T-helper 2 cell treated with Interferon-gamma antibody and Interleukin-4, amounts not matched to agents 5 μg/mL and 100 μg/mL, for 36 hours (primary cell): ENCODE measurements at places on chromosomes 12 and 14.

- H3K36me3 ChIP-seq = no peaks in the 10 kb centered on the region
- no peak overlapping the region for H3K27ac ChIP-seq
- DNase-seq = no peak
- peaks cover 2% of the 10 kb centered on the region for H3K27me3 ChIP-seq
Measured at GRCh38 chr14:102957222-102957621, 34.8 kb downstream of the AMN start.

- no peak for DNase-seq
- no peak overlapping the region for H3K27ac ChIP-seq
- H3K4me3 ChIP-seq = no peak overlapping the region
Measured at GRCh38 chr12:9900930-9901329, 19.6 kb downstream of the KLRF2 start.

DNA sequence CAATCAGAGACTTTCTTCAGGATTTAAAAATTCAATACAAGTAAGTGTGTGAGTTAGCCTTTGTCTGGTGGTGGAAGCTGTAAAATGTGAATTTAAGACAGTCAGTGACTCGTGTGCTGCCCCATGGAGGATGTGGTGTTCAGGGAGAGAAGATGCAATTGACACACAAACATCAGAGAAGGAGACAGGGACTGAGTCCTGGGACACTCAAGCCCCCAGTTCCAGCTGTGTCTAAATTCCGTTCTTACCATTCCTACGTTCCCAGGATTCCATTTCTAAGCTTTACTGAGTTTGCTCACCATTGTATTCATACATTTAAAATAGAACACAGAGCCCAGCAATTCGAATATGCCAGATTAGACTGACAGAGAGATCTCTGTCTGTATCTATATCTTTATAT is 67.6 kb downstream of the C12orf56 start:
- H3K27me3 ChIP-seq = no peaks in the 10 kb centered on the region
- DNase-seq = no peak
- H3K36me3 ChIP-seq = no peaks in the 10 kb centered on the region
- no peak overlapping the region for H3K27ac ChIP-seq

- peaks cover 20% of the 10 kb centered on the region for H3K4me1 ChIP-seq
- peaks cover 29% of the 10 kb centered on the region for H3K36me3 ChIP-seq
- DNase-seq = no peak
- H3K4me3 ChIP-seq = no peak overlapping the region
- H3K27me3 ChIP-seq = no peaks in the 10 kb centered on the region
Measured at GRCh38 chr14:101973356-101973755, 9.0 kb downstream of the DYNC1H1 start.

DNA sequence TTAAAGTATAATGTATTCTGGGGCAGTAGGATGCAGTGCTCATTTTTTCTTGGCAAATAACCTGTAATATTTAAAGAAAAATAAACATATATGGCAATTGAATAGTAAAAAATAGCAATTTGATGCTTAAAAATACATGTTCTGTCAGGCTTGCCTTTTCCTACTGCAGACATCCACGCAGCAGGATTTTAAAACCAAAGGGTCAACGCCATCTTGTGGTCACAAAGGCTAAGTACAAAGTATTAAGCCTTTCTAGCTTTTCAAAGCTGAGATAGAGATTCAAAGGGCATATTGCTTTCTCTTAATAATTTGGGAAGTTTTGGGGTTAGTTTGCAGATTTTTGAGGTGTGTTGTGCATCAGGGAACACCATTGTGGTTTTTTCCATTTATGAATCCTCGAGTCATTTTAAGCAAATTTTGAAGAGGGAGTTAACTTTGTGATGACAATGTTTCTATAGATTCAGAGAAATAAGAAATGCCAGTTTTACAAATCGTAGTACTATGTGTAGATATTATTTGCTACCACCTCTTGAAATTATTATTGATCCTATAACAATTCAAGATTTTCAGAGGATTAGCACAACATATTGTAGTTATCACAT is 4.7 kb upstream of the CCER1 start:
- no peaks in the 10 kb centered on the region for H3K27me3 ChIP-seq
- H3K27ac ChIP-seq = no peak overlapping the region
- no peak overlapping the region for H3K4me3 ChIP-seq
- no peaks in the 10 kb centered on the region for H3K36me3 ChIP-seq
- H3K4me1 ChIP-seq = no peaks in the 10 kb centered on the region

GRCh38 chr12:60842181-60842580 is 1246.4 kb downstream of the SLC16A7 start:
- no peak for DNase-seq
- H3K4me1 ChIP-seq = no peaks in the 10 kb centered on the region
- H3K27ac ChIP-seq = no peak overlapping the region
- no peaks in the 10 kb centered on the region for H3K36me3 ChIP-seq
- H3K27me3 ChIP-seq = no peaks in the 10 kb centered on the region

DNA sequence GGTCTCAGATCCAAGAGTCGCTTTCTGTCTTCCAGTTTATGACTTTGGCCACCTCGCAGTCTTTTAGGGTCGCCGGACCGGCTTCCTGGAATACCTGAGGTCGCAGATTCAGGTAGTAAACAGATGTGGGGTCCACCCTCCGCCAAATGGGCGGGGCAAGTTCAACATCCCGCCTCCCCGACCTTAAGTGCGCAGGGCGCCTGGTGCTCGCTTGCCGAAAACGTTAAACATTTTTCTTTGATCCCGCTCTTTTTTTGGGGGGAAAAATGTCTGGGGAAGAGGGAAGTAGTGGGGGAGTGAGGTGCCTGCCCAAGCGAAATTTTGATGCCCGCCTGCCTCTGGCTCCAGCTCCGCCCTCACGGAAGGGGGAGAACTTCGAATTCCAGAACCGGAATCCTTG is 73.9 kb upstream of the TBX5 start:
- H3K27me3 ChIP-seq = peaks cover 53% of the 10 kb centered on the region
- no peaks in the 10 kb centered on the region for H3K4me1 ChIP-seq
- H3K36me3 ChIP-seq = no peaks in the 10 kb centered on the region
- no peak overlapping the region for H3K27ac ChIP-seq
- DNase-seq = no peak

GRCh38 chr12:94714378-94715114 is 64.2 kb upstream of the TMCC3 start:
- no peak overlapping the region for H3K4me3 ChIP-seq
- H3K4me1 ChIP-seq = no peaks in the 10 kb centered on the region
- H3K27ac ChIP-seq = no peak overlapping the region
- DNase-seq = no peak
- H3K27me3 ChIP-seq = peaks cover 5% of the 10 kb centered on the region
- no peaks in the 10 kb centered on the region for H3K36me3 ChIP-seq

DNA sequence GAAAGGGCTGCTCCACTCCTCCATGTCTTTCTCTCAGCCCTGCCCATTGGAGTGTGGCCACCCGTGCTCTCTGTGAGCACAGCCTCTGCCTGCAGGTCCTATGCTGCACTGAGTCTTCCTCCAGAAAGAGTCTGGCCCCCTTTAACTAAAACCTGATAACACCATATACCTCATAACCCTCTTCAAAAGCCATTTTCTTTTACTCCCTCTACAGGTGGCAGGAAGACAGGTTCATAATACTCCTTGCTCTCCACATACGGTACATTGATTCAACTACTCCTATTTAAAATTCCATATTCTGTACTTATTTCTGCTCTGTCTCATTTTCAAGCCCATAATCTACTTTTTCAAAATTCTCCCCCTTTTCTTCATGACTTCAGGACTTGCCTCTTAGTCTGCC is 144.0 kb downstream of the HELB start:
- no peak overlapping the region for H3K27ac ChIP-seq
- H3K36me3 ChIP-seq = no peaks in the 10 kb centered on the region
- no peak overlapping the region for H3K4me3 ChIP-seq

DNA sequence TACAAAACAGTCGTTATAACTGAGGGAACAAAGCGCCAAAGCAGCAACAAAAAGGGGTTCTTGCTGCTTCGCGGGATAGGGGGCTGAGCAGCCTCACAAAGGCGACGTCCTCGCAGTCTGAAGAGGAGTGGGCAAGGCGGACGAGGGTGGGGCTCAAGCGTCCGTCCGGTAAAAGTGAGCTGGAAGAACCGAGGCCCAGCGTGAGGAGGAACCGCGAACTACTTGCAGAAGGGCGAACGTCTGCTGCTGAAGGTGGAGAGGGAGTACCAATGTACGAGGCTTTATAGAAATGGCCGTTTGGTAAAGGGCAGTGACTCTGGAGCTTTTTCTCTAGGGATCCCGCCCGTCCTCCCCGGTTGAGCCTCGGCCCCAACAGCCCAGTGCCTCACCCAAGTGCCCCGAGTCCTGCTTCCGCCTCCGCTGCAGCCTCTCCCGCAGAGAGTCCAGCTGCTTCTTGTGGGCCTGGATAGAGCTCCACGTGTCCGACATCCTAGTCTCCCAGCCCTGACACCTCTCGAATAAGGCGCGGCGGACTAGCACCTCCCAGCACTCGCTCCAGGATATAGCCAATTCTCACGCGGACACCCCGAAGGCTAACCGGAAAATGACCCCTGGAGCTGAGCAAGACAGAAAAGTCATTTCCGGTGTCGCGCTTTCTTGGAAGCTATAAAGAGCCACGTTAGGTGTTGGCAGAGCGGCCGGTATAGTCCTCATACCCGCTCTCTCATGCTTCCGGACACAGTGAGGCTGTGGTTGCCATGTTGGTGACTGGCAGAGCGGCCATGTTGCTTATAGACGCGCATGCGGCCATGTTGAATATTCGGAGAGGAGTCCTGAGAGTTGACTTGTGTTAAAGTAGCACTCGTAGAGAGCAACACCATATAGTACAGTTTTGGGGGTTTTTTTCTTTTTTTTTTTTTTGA is at the start of gene METTL3:
METTL3 (minus strand) TSS at position 606 of the 923 bp plus-strand sequence; CDS start at position 489, 117 bp downstream.
- DNase-seq = peak; percentile 93
- peak within 1 kb of the TSS; percentile 99 for H3K4me3 ChIP-seq
- peak within 1 kb of the TSS; percentile 98 for H3K27ac ChIP-seq
- H3K27me3 ChIP-seq = peaks cover 3% of the 10 kb centered on the region
- peaks cover 32% of the 10 kb centered on the region for H3K36me3 ChIP-seq
- peaks cover 20% of the 10 kb centered on the region for H3K4me1 ChIP-seq

GRCh38 chr14:21199611-21200560 is 44.0 kb upstream of the OR5AU1 start:
- no peaks in the 10 kb centered on the region for H3K4me1 ChIP-seq
- H3K4me3 ChIP-seq = no peak overlapping the region
- H3K27ac ChIP-seq = no peak overlapping the region
- peaks cover 6% of the 10 kb centered on the region for H3K27me3 ChIP-seq
- no peak for DNase-seq

DNA sequence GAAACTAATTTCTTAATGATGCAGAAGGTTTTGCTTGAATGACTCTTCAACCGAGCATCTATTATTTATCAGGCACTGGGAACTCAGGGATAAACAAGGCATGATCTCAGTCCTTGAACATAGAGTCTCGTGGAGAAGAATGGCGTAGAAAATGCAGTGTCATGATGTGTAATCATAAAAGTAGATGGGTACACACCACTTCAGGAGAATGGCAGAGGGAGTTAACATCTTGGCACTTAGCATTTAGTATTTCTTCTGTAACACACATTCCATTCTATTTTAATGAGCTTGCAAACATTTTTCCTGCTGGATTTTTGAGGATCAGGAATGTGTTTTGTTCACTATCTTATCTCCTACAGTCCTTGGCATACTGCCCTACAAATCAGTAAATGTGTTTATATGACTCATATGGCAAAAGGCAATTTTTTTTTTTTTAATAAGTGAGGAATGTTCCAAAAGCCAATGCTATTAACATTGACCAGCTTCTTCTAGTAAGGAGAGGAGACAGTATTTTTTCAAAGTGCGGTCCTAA is 3.8 kb downstream of the TXNRD1 start:
- DNase-seq = no peak
- H3K4me3 ChIP-seq = peak overlapping the region; percentile 68
- H3K36me3 ChIP-seq = no peaks in the 10 kb centered on the region

DNA sequence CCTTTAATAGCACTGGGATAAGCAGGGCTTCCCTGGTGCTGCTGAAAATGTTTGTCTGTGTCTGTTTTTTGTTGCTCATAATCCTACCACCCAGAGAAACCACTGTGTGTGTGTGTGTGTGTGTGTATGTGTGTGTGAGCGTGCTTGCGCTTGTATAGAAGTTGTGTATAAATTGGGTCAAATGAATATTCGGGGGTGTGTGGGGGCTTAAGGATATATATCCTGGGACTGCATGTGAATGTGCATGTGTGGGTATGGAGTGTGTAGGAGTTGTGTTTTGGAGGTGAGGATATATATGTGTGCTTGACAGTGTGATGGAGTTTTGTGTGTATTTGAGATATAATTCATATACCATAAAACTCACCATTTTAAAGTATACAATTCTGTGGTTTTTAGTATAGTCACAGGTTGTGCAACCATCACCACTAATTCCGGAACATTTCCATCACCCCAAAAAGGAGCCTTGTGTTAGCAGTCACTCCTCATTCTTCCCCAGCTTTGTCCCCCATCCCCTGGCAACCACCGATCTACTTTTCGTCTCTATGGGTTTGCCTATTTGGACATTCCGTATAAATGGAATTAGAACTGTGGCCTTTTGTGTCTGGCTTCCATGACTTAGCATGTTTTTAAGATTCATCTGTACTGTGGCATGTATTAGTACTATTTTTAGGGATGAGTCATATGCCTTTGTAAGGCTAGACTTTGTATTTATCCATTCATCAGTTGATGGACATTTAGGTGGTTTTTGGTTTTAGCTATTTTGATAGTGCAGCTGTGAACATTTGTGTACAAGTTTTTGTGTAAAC is 25.6 kb downstream of the TCTN1 start:
- no peak overlapping the region for H3K4me3 ChIP-seq
- peaks cover 20% of the 10 kb centered on the region for H3K4me1 ChIP-seq
- no peaks in the 10 kb centered on the region for H3K27me3 ChIP-seq
- DNase-seq = no peak
- H3K27ac ChIP-seq = no peak overlapping the region

GRCh38 chr14:64983439-64984310 is 3.0 kb upstream of the FNTB start:
- peaks cover 22% of the 10 kb centered on the region for H3K4me1 ChIP-seq
- H3K27me3 ChIP-seq = peaks cover 30% of the 10 kb centered on the region
- H3K27ac ChIP-seq = no peak overlapping the region
- peak overlapping the region; percentile 63 for H3K4me3 ChIP-seq
- no peak for DNase-seq

DNA sequence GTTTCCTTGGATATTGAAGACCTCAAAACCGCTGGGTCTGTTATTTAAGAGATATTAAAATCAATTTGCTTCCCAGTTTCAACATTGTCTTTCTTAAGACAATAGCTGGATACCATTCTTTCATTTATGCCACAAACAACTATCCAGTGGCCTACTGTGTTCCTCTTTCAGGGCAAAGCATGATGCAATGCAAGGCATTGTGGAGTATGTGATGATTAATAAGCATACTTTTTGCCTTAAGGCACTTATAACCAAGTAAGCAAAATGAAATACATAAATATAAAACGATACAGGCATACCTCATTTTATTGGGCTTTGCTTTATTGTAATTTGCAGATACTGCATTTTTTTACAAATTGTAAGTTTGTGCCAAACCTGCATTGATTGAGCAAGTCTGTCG is 45.5 kb downstream of the SCN8A start:
- H3K36me3 ChIP-seq = no peaks in the 10 kb centered on the region
- H3K4me3 ChIP-seq = no peak overlapping the region
- H3K27ac ChIP-seq = no peak overlapping the region

- H3K27ac ChIP-seq = no peak overlapping the region
- no peaks in the 10 kb centered on the region for H3K27me3 ChIP-seq
- no peaks in the 10 kb centered on the region for H3K4me1 ChIP-seq
- H3K36me3 ChIP-seq = no peaks in the 10 kb centered on the region
Measured at GRCh38 chr12:99736760-99737269, 89.3 kb downstream of the GARIN6 start.
